ENCODE measurements at places on chromosomes 12 and 14. TPM values are rescaled to one million over a fixed set of nuclear protein-coding genes. Genes with fewer than 3 reads are reported as not detected.
A peak's percentile ranks its signal among the peaks of the same experiment; 100 is the strongest.

- peak; percentile 85 for DNase-seq
Measured at GRCh38 chr12:78703820-78704525, 160.6 kb upstream of the SYT1 start.

ENDOU gene
- total RNA-seq = 0.58 TPM

DNA sequence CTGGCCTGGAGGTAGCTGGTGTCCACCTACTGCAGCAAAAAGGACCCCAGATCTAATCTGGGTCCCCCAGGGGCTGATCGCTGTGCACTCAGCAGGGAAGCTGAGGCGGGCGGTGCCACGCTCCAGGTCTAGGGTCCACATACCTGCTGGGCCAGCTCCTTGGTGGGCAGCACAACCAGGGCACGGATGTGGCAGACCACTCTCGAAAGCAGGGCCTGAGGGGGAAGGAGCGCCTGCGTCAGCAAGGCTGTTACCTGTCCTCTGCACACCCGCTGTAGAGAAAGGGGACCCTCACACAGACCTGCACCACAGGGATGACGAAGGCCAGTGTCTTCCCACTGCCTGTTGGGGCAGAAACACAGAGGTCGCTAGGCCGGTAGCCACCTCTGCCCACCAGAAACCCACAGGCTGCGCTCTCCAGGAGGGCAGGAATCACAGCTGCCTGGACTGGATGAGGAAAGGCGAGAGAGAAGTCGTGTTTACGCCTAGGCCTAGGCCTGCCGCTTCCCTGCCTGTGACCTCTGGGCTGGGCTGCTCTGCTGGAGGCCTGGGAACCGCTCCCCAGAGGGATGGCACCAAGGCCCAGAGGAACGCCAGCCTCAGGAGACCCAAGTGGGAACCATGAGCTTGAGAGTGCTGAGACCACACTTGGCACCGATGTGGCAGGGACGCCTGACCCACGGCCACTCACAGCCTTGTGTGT is 2.0 kb downstream of the DDX51 start:
- no peak for DNase-seq

ASCL1 gene
- not detected for total RNA-seq

DNA sequence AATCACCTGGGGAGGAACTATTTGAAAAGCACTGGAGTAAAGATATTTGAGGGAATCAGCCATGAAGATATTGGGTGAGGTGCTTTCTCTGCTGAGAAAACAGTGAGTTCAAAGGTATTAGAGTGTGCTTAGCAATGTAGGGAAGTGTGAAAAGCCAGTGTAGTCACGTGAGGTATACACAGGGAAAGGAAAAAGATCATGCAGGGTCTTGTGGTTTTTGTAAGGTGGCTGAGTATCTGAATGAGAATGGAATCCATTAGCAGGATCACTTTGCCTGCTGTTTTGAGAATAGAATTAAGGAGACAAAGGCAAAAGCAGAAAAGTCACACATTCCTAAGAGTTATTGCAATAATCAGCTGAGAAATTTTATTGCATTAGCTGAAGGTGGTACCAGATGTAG is 193.0 kb downstream of the PIK3C2G start:
- DNase-seq = no peak

CACNA2D4 gene
- 0.41 TPM for total RNA-seq

GRCh38 chr14:56918849-56919574 is 108.7 kb upstream of the OTX2 start:
- DNase-seq = no peak

DNA sequence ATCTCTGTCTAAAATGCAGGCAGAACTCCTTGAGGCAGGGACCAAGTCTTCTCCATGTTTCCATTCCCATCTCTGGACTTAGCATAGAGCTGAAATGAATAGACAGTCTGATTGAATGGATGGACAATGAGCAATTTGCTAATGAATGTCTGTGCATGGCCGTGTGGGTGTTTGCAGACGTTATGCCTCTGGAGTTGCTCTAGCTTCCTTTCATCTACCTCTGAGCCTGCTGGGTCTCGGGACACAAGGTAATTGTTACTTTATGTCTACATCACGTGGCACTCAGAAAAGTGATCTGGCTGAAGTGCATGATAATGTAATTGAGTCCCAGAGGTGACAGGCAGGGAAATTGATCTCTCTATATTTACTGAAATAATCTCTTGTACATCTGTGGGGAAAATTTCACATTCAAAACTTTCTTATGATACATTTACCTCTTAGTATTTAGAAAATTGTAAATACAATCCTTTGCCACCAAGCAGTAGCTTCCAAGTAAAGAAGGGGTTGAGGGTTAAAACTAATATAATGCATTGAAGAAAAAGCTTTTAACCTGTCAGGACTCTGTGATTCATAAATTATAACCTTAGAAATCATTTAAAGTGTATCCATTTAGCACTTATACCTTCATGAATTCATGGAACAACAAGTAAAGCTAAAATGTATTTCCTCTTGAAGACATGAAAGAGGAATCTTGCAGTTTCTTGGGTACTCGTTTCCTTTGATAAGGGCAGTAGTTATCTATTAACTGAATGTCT is 424.1 kb downstream of the APAF1 start:
- no peak for DNase-seq

- DNase-seq = peak; percentile 79
Measured at GRCh38 chr14:51776102-51776894, 84.1 kb upstream of the GNG2 start.

DNA sequence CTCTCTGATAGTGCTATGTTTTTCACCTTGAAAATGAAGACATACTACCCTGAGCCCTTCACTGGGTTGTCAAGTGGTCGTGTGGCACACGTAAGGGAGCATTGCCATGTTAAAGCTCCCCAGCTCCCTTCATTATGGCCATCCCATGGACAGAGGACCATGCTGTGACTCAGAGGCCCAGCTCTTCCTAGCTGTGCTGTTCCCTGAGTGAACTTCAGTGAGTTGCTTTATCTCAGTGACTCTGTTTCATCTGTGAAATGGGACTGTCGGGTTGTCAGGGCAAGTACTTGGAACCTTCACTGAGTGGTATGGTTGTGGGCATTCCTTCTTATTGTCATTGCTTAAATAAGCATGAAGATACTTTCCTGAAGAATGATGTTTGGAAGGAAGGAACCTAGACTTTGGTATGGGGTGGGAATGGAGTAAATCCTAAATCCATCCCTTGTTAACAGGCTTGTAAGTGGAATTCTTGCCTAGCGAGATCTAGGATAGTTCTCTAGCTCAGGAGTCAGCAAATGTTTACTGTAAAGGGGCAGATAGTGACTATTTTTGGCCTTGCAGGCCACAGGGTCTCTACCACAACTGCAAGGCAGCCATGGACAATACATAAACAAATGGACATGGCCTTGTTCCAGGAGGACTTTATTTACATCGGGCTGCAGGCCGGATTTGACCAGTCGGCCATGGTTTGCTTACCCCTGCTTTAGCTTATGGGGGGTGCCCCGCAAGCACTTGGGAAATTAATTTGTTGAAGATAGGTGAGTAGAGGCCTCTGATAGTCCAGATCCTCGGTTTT is 283.5 kb downstream of the ZFP36L1 start:
- no peak for DNase-seq

GRCh38 chr14:26204728-26205479 is 392.9 kb downstream of the NOVA1 start:
- no peak for DNase-seq

DACT1 gene
- total RNA-seq = 5.1 TPM

DNA sequence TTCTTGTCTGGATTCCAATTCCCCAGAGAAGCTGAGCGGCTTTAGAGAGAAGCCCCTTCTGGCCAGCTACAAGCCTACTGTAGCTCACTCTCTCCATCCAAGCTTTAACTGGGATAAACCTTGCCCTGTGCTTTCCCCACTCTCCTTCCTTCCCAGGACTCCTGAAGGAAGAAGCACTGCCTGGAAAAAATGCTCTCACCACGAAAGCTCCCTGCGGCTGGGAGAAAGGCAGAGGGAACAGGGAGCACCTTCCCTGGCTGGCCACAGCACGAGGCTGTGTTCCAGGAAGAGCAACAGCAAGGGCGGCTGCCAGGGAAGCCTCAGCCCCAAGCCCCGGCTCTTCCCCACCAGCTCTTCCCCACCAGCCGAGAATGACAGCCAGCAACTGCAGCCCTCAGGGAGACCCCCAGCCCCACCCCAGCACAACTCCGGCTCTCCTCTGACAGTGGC is 40.8 kb upstream of the PNMA1 start:
- DNase-seq = no peak

GRCh38 chr12:115023279-115024265 is 339.6 kb upstream of the TBX3 start:
- DNase-seq = no peak

DNA sequence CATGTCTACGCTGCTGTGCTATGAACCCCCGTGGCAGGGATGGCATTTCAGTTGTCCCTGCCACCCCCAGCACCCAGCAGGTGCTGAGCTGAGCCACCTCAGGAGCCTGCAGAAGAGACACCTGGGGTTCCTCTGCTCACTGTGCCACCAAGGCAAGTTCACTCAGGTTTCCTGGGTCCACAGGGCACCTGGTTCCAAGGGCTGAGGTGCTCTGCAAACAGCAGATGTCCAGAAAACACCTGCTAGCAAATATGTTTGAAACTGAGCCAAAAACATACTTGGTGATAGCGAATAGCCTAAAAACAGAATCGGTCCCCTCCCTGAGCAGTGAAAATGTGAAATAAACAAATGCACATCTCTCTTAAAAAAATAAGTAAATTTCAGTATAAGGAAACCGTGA is 35.6 kb upstream of the GPR68 start:
- DNase-seq = no peak

- no peak for DNase-seq
Measured at GRCh38 chr12:3097836-3098235, 20.7 kb downstream of the TSPAN9 start.

DNA sequence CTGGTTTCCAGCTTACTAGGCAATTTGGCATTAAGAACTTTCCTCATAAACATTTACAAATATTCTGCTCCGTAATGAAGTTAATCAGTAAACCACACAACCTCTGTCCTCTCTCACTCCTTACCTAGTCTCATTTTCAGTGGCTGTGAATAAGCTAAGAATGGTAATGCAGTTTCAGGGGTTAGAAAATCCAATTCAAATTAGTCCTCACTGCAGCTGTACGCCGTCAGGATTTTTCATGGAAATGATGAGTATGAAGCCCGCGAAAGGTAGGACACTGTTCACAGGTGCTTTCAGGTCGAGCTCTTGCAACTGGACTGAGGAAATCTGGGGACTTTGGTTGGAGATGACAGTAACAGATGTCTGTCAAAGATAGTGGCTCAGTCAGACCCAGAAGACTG is 29.6 kb downstream of the NR1H4 start:
- DNase-seq = no peak

DNA sequence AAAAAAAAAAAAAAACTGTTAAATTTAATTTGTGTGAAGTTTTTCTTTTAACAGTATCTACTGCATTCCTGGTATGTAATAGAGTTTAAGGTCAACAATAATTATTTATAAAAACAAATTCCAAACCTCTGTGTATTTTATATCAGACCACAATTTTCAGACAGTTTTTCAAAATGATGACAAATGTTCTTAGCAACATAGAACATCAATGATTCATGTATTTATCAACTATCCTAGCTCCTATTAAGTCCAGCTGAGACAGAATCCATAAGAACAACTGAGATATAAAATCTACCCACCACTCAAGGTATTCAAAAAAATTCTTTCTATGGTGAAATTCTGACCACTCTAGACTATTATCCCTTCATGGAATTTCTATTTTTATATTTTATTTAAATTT is 144.5 kb downstream of the EPS8 start:
- no peak for DNase-seq

DNA sequence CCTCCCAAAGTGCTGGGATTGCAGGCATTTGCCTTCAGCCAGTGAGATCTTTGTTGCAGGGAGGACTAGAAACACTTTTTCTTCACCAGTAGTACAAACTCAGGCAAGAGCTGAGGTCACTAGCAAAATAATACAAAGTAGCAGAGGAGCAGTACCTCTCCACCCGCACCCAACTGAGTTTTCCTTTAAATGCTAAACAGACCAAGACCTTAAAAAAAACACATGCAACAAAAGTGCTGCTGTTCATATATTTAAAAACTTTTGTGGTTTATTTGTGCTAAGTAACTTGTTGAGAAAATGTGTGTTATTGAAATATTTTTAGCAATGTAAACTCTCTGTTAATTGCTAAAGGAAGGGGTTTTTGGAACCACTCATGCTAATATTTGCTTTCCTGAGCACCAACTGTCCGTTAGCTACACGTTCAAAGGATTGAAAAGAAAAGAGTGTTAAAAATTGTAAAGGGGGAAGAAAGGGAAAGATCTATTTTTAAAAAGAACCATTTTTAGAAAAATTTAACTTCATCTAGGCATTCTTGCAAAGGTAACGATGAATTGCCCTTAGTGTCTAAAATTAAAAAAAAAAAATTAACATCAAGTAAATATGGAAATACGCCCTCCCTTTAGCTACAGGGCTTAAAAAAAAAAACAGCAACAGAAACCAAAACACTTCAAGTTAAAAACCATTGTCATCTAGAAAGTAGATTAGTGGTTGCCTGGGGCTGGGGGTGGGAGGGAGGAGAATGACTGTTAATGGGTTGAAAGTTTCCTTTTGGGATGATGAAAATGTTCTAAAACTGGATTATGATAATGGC is 114.0 kb upstream of the KRAS start:
- peak; percentile 44 for DNase-seq

DNA sequence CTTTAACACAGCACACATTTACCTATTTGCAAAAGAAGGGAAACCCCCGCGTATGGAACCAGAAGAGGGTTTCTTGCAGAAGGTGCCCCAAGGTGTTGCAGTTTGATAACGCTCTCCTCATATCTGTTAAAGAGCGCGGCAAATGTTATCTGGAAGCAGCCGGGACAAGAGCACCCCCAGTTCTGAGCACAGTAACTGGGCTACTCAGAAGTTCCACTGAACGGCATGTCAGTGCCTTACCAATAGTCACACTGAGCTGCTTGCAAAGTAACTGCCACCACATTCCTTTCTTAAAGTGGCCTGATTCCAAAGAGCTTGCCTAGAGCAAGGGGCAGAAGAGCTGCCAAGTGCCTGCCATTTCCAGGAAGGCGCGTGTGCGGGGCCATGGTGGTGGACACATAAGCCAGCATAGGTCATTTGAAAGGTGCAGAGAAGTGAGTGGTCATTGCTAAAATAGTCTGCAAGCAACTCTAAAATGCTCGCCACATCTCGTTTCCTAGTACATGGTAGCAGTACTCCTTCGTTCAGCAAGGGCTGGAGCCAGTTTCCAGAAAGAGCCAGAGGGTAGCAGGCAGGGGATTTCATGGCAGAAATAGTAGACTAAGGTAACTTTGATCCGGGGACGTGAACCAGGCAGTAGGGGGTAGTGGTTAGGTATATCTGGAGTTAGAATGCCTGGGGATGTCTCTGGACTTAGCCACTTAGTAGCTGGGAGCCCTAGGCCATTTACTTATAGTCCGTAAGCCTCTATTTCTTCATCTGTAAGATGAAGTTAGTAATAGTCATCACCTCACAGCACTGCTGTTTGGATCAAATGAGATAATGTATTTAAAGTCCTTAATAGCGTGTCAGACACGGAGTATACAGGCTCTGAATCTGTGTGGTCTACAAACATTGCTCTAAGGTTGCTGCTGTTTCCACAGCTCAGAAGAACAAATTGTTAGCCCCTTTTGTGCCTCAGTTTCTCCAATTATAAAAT is 37.6 kb downstream of the SPTB start:
- no peak for DNase-seq

CNPY2 gene
- total RNA-seq = 166 TPM

- no peak for DNase-seq
Measured at GRCh38 chr14:47710581-47710980, 35.2 kb upstream of the MDGA2 start.

All from A673 (cell line).